ENCODE measurements at places on chromosomes 6 and 20.

DNA sequence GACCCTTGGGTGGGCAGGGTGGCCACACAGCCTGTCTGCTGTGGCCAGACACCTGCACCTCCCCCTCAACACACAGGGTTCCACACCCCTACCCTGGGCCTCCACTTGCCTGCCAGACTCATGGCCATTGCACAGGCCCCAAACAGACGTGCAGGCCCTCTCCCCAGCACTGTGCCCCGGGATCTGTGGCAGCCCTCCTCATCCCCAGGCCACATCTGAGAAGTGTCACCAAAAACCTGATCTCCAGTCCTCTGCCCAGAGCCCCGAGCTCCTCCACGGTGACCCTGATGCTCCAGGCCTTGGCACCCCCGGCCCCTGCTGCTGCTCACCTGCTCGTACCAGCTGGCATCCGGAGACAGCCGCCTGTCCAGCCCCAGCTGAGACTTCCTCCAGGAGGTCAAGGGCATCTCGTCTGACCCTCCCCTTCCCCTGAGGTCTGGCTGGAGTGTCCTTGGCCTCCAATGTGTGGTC lies 160.1 kb downstream of the DLL1 start:
- no peak for DNase-seq

GRCh38 chr6:161434350-161434749 lies 160.5 kb upstream of the AGPAT4 start:
- DNase-seq: no peak

GRCh38 chr6:137870744-137871247 lies 3.7 kb downstream of the TNFAIP3 start:
- no peak for DNase-seq

GRCh38 chr6:150280703-150281102 lies 88.1 kb upstream of the IYD start:
- DNase-seq: no peak

GRCh38 chr6:122620428-122620827 lies 10.2 kb downstream of the PKIB start:
- DNase-seq: no peak

GRCh38 chr6:10412461-10413261 lies 2.2 kb downstream of the TFAP2A start:
- DNase-seq: peak; percentile 63

- no peak for DNase-seq
Observed at GRCh38 chr20:61126369-61127195, 125.5 kb upstream of the CDH4 start.

GRCh38 chr6:169141671-169142537 lies 111.7 kb downstream of the THBS2 start:
- no peak for DNase-seq

DNA sequence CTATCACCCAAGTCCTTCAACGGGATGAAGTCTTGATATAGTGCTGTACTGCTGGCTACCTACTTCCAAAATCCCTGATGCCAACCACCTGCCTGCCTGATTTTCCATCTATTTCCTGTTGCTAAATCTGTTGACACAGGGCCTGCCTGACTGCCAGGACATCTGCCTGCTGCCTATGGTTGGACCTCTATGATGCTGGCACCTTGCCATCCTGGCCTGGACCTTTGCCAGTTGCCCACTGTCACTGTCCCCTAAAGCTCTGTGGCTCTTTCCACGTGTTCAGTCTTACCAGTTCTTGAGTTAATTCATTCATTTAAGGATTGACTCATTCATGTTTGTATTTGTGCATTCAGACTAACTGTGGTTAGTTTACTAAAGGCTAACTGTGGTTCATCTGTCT lies 9.2 kb upstream of the RGS17 start:
- peak; percentile 93 for DNase-seq

- DNase-seq: peak; percentile 91
Observed at GRCh38 chr6:16168858-16169257, 40.0 kb downstream of the MYLIP start.

Data from NCI-H748 treated with DMSO at 0.1 percent for 48 hours (cell line).